ENCODE measurements at places on chromosomes 4 and X.

GRCh38 chr4:82352825-82353366, 20.9 kb downstream of the HNRNPD start:
- DNase-seq = no peak

DNA sequence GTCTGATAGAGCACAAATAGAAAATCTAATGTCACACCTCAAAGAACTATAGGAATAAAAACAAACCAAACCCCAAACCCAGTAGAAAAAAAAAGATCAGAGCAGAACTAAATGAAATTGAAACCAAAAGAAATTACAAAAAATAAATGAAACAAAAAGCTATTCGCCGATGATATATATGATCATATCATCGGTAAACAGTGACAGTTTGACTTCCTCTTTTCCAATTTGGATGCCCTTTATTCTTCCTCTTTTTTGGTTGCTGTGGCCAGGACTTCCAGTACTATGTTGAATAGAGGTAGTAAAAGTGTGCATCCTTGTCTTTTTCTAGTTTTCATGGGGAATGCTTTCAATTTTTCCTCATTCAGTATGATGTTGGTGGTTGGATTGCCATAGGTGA, 215.3 kb upstream of the AR start:
- DNase-seq = no peak

- no peak for DNase-seq
Measured at GRCh38 chr4:2044119-2044485, 15.0 kb upstream of the NAT8L start.

DNA sequence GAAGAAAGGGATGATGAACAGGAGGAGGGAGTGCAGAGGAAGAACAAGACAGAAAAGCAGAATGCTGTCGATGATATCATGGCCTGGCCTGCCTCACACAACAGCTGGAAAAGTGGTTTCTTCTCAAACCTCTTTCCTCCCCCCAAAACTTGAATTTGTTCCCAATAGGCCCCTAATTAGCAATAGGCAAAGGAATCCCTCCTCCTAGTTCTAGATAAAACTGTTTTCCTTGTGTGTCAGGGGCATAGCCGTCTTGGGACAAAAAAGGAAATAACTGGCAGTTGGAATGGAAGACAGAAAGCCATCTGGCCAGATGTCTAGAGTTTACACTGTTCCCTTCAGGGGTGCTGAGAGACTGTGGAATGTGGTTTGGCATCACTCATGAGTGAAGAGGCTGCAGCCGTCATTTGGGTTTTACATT, 177.8 kb upstream of the C1QTNF7 start:
- DNase-seq = no peak

DNA sequence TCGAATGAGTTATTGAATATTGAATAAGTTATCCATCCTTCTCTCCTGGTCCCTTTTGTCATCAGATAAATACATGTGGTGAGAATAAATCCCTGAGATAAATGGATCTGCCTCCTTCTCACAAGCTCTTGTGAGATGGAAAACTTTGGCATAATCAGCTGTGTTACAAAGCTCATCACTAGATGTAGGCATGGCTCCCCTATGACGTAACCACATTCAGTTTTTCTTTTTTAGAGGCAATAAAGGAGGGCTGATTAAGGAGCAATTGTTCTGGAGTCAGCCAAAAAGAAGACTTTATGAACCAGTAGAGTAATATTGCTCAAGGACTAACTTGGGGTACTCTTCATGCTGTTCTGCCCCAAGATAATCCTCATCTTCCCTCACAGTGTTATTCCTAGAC, 90.5 kb upstream of the GATB start:
- DNase-seq = no peak

- DNase-seq = peak; percentile 63
Measured at GRCh38 chr4:106186201-106186600, 129.8 kb downstream of the TBCK start.

- no peak for DNase-seq
Measured at GRCh38 chr4:161133586-161134276, 1030.1 kb downstream of the FSTL5 start.

- DNase-seq = peak; percentile 53
Measured at GRCh38 chrX:48648336-48648751, 35.3 kb upstream of the WAS start.

DNA sequence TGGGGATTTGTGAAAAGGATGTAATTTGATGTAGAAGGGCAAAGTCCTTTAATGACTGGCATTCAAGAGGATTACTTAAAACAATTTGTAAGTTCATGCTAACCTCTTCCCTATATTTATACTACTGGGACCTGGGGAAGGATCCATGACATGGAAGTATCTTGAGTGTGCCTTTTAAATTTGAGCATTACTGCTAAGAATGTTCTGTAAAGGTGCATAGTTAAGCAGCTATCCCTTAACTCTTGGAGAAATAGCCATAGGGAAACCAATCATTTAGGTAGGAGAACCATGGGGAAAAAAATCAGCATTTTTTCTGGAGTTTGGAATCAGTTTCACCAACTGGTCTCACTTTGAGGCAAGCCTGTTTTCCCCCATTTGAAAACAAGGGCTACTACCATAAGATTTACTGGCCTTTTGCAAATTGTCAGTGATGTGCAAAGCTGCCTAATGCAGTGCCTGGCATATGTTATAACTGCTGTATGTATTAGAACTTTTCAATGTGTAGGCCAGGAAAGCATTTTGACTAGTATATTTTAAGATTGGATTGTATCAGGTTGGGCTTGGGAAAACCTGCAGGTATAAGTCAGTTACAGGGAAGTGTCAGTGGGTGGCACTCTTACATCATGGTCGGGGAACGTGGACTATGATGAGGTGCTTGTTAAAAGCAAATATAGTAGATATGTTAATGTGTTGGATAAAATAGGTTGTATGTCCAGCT, 72.1 kb downstream of the PRSS12 start:
- DNase-seq = peak; percentile 78

DNA sequence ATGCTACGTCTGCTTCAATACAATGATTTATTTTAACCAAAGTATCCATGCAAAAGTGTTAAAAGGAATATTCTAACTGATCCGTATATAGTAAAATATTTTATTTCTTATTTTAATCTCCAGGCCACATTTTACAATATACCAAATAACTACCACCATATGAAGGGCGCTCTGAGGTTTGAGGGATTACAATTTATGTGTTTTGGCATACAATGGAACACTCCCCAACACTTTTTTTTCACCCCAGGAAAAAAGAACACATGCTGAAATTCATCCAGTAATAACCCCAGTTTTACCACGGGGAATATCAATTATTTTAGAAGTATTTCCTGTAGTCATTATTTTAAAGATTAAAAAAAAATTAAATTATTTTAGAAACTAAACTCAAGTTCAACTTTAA, 65.4 kb downstream of the APBB2 start:
- no peak for DNase-seq

DNA sequence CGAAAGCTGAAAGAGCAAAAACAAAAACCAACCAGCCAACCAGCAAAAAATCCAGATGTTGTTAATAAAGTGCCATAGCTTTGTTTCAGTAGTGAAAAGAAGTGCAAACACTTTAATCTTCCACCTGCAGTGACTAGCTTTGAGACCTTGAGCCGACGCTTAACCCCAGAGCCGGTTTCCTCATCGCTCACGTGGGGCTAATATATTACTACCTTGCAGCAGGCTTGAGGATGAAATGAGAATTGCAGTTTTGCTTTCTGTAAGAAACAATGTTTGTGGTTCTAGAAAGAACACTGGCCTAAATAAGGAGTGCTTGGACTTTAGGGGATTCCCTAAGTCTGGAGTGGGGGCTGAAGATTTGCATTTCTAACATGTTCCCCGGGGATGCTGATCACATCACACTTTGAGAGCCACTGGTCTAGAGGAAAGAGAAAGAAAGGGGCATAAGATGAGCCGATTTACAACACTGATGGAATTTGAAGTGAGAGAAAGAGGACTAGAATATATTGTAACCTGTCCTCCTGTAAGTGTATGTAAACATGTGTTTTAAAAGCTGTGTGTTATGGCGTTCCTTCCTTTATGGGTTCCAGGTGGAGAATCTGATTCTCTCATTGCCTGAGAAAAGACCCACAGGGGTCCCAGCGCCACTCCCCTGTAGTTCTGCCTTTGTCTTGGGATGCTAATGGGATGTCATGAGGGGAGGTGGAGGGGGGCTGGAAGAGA, 1.4 kb downstream of the FGF2 start:
- DNase-seq = peak; percentile 84

Data from amniotic epithelial cell (primary cell).